Activated CD4-positive, CD25-positive, alpha-beta regulatory T cell (primary cell): ENCODE measurements at places on chromosomes 6 and 20.

DNA sequence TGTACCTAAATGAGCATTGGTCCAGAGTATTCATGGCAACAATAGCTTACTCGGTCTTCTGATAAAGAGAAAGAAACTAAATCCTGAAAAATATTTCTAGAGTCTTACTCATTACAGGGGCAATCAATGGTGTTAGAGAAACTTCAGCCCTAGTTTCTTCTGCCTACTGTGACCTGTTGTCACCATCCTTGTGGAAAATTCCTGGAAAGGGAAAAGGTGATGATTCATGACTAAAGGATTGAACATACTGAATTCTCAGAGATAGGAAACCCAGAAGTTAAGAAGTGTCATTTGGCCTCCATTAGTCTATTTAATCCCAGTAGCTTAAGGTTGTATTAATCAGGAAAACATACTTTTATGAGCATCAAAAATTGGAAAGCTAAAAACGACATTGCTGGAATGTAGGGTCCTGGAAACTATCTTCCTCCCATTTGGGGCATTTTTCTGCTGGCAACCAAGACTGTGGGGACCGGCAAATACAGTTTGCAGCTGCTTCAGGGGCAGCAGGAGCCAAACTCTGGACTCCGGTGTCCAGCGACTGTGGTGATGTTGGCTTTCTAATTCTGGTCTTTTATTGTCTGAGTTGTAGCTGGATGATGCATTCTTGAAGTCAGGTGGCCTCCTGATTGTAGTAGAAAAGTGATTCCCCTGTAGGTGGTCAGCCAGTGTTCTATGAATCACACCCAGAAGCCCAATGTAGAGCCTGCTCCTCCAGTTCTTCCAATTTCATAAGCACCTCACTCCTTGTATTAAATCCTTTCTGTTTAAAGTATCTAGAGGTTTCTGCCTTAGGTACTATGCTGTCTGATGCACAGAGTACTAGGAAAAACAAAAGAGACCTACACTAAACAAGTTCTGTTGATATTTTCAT is 67.6 kb downstream of the LCA5 start:
- no peak for DNase-seq

GRCh38 chr6:170446841-170447560 is 106.1 kb downstream of the PSMB1 start:
- no peak for DNase-seq

DNA sequence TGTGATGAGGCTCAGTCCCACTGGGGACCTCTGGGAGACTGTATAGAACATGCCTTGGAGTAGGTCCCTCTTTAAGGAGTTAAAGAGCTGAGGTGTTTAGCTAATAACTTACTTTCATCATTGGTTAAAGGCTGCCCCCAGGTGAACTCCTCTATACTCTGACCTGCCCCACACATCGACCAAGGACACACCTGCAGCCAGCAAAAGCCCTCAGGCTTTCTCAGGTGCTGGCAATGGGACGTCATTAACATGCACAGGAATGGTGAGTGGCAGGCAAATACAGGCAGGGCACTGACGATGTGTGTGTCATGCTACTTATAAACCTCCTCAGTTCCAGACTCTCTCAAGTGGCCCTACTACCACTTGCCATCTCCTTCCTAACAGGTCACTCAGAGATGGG is 366.4 kb downstream of the KIF16B start:
- no peak for DNase-seq

- DNase-seq: no peak
Observed at GRCh38 chr20:49712646-49712995, 1.1 kb downstream of the B4GALT5 start.

- DNase-seq: no peak
Observed at GRCh38 chr6:56382416-56382940, 135.1 kb upstream of the COL21A1 start.

- no peak for DNase-seq
Observed at GRCh38 chr6:79872986-79873385, 74.4 kb downstream of the ELOVL4 start.

DNA sequence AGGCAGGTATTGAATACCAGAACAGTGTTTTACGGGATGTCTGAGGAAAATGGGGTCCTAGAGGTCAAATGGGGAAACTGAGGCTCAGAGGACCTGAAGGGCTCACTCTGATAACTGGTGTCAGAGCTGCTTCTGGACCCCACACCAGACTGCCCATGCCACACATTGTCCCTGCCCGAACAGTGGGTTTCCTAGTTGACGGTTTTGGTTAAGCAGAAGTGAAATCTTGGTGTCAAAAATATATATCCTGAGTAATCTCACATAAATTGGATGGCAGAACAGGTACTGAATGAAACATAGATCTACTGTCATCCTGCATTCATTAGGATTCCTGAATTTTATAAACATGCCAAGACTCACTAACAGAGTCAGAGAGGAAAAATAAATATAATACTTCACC is 16.3 kb downstream of the NOX3 start:
- DNase-seq: no peak

GRCh38 chr20:17898548-17898994 is 70.0 kb downstream of the SNX5 start:
- DNase-seq: peak; percentile 30

DNA sequence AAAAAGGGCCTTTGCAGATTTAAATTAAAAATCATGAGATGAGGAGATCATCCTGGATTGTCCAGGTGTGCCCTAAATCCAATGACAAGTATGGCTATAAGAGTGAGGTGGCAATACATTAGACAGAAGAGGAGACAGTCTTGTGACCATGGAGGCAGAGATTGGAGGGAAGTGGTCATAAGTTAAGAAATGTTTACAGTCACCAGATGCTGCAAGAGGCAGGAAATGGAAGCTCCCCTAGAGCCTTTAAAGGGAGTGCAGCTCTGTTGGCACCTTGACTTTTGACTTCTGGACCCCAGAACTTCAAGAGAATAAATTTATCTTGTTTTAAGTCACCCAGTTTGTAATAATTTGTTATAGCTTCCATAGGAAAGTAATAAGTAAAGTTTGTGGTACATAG is 61.1 kb downstream of the HMGN3 start:
- DNase-seq: no peak

DNA sequence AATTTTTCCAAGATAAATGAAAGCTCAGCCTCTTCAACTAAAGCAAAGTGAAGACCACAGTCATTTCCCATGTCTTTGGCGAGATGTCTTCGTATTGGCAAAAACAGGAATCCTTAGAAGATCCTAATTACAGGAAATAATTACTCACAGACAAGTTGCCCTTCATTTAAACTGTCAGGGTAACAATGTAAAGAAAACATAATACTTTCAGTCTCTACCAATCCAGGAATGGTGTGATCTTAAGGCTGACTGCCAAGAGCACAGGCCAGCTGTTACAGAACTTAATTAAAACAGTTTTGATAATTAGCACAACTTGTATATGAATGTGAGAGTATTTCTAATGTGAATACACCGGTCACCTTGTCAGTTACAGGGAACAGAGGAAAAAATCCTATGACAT is 292.2 kb downstream of the PACRG start:
- no peak for DNase-seq
